ENCODE measurements at places on chromosomes 6 and 20.

GRCh38 chr20:48691523-48691922, 136.3 kb downstream of the PREX1 start:
- no peak for DNase-seq

DNA sequence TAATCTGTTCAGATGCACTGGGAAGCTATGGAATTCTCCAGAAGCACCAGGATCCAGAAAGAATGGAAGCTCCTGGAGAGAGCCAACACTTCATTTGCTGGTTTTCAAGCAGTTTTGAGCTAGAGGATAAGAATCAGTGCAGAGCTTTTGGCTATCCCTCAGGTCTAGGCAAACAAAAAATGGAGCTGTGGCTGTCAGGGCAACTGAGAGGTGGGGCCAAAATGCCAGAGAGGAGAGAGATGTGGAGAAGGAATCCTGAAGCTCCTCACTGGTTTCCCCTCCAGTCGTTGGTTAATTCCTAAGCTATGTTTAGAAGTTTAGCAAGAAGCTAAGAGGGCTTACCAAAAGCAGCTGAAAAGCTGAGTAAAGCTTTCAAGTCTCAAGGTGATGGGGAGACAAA, 294.2 kb upstream of the JARID2 start:
- DNase-seq, result no peak

DNA sequence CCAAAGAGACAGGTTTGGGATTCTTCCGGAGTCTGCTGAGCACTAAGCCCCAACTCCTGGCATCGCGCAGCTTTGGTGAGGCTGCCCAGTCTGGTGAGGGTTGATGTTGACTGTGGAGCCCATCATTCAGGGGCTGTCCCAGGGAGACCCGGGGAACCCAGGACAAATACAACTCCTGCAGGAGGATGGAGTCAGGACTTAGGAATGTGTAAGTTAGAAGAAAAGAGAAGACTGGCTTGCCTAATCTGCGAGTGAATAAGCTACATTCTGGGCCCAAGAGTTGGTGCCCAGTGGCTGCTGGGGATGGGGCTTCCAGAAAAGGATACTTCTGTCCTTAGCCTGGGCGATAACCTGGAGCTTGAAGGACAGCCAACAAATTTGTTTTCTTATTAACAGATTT, 47.9 kb downstream of the STK35 start:
- DNase-seq, result no peak

- no peak for DNase-seq
Observed at GRCh38 chr6:159853754-159854153, 37.0 kb upstream of the MAS1 start.

DNA sequence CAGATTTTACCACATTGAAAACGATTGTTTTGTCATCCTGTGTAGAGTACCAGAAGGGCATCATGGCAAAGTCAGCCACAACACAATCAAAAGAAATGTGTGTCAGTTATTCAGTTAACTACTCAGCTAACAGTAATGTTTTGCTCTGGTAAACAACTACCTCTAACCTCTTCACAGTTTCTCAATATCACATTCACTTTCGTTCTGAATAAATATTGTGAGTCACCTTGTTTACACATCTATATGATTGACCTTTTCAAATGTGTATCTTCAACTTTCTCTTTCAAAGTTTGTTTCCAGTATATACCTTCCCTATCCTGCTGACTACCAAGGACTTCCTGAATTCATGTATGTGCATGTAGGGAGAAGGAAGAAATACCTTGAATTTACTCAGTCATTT, 216.6 kb upstream of the UFL1 start:
- no peak for DNase-seq

GRCh38 chr20:18849131-18849530, 35.5 kb downstream of the SCP2D1 start:
- no peak for DNase-seq

DNA sequence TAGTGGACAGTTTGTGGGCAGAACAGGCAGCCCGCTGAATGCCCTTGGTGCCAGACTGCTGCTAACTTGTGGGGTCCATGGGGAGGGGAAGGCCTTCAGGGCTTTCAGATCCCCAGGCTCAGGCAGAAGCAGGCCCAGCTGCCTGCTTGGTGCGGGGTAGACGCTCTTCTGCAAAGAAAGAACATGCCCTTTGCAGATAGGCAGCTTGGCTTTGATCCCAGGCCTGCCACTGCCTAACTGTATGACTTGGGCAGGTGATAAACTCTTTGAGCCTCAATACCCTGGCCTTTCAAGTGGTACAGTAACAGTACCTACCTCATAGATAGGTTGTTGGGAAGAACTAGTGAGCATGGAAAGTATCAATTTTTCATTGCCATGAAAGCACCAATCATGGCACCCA, 28.4 kb downstream of the CHMP4B start:
- no peak for DNase-seq

- DNase-seq, result no peak
Observed at GRCh38 chr6:134481966-134482365, 164.1 kb upstream of the SGK1 start.

DNA sequence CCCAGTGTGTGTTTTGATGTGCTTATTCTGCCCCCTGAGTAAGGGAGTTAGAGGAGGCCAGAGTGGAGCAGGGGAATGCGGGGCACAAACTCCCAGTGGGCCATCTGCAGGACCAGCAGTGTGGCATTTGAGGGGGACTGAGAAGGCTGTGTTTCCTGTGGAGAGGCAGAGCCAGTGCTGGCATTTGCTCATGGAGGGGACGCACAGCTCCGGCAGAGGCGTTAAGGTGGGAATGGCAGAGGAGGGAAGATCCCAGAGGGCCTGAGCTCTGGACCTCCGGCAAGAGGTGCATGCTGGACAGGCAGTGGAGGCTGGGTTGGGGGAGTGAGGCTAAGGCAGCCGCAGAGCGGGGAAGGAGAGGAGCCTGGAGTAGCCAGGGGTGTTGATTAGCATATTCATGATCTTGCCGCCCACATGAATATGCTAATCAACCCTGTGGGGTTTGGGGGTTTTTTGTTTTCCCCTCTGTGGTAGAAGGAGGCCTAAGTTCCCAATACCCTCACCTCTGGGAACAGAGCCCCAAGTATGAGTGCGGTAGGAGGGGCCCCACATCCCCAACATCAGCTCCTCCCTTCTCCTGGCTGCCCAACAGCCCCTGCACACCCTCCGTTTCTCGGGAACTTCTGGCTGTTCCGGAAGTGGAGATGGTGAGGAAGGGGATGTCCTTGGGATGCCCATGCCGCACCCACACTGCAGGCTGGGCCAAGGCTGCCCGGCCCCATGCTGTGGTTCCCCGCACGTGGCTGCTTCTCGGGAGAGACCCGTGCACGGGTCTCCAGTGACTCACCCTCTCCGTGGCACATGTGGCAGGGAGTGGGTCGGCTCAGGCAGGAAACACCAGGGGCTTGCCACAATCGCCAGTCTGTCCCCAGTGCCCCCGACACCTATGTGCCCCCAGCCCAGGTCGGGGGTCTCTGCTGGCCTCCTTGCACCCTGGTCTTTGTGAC, 33.8 kb downstream of the DLGAP4 start:
- no peak for DNase-seq

GRCh38 chr6:3356056-3356823, 97.5 kb downstream of the PSMG4 start:
- DNase-seq, result peak; percentile 25

DNA sequence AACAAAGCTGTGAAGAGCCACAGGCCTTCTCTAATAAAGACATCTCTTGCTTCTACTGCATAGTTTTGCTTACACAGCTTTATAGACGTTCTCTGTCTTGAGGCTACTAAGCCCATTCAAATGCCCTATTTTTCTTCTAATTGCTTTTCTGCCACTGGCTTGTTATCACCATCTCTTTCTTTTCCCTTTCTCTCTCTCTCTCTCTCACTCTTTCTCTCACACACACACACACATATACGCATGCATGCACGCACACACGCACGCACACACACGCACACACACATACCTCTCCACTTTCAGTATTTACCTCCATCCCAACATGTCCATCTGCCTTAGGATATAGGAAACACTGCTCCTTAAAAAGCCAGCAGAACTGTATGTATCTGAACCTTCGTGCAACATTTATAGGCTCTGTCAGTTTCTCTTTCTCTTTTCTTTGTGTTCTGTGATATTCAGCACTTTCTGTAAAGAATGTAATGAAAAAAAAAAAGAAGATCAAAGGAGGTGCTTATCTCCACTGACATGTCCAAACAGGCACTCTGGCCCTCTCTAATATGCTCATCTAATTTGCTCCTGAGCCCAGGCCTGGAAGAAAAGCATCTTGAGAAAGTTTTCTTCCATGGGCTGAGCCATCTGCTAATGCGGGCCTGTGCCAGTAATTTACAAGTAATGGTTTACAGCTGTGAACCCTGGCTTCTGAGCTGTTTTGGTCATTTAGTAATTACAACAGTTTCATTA, 1046.7 kb upstream of the MAP3K7 start:
- no peak for DNase-seq

- no peak for DNase-seq
Observed at GRCh38 chr20:16744178-16744807, 3.9 kb upstream of the OTOR start.

DNA sequence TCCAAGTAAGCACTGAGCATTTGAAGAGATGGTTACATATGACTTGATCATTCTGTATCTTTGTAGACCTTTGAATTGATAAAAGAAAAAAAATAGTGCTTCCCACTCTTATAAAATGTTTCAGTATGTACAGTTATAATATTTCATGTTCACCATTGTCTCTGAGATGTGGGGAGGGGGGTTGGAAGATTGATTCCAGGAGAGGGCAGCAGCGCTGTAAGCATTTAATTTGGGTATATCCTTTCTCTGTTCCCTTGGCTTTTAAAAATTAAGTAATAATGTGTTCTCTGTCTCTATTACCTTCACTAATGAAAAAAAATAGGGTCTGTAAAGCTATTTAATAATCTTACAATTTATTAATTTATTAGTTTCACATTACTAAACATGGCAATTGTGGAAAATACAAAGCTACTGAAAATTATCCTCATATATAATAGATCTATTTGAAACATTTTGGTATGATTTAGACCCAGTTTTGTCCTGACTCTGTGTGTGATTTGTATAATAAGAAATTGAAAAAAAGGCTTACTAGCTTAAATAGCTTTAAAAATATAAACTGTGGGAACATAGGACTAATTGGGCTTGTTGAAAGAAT, 341.2 kb downstream of the CDKAL1 start:
- no peak for DNase-seq

DNA sequence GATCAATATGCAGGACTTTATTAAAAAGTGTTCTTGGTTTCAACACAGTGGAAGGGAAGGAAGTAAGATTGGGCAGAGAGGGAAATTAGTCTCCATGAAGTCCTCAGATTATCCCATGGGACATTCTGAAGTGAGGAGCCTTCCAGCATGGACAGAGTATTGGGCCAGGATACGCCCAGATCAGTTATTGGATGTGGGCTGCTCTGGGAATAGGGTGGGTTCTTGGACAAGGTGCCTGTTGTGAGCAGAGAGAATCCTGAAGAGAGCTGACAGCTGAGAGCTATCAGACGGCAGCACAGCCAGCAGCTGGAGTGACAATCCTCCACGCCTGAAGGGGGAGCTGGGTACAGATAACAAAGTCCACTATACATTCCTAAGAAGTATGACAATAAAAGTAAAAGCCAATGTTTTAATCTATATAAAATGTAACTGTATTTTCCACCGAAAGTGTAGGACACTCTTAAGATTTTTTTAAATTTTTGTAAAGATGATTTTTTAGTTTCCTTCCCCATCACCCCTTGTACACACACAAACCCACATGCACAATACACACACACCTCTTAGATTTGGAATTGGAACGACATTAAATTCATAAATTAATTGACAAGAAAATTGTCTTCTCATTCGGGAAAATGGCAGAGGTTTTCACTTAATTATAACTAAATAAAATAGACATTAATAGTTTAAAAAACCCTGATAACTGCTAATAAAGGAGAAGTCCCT, 107.8 kb downstream of the FBXO5 start:
- no peak for DNase-seq

DNA sequence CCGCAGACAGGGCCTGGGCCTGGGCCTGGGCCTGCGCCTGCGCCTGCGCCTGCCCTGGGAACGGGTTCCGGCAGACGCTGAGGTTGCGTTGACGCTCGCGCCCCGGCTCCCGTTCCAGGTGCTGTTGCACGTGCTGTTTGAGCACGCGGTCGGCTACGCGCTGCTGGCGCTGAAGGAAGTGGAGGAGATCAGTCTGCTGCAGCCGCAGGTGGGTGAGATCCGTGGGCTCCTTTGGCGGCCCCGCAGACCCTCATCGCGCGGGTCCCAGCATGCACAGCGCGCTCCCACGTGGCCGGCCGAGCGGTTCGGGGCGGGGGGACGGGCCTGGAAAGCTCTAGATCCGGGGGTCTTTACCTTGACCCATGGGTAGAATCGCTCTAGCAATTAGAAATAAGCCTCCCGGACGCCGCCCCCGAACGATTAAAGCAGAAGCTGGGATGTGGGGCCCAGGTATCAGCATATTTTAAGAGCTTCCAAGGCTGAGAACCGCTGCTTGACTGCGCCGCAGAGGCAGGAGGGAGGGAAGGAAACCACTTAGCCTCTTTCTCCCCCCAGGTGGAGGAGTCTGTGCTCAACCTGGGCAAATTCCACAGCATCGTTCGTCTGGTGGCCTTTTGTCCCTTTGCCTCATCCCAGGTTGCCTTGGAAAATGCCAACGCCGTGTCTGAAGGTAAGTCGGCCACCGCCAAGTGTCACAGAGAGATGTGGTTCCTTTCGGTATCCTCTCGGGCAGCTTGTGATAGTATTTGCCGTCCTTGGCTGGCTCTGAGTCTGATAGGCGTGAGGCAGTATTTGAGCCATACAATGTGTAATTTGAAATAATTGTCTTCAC, 508 bp downstream of the NOP56 start:
- no peak for DNase-seq

- DNase-seq, result no peak
Observed at GRCh38 chr6:71473926-71474325, 185.3 kb downstream of the OGFRL1 start.

DNA sequence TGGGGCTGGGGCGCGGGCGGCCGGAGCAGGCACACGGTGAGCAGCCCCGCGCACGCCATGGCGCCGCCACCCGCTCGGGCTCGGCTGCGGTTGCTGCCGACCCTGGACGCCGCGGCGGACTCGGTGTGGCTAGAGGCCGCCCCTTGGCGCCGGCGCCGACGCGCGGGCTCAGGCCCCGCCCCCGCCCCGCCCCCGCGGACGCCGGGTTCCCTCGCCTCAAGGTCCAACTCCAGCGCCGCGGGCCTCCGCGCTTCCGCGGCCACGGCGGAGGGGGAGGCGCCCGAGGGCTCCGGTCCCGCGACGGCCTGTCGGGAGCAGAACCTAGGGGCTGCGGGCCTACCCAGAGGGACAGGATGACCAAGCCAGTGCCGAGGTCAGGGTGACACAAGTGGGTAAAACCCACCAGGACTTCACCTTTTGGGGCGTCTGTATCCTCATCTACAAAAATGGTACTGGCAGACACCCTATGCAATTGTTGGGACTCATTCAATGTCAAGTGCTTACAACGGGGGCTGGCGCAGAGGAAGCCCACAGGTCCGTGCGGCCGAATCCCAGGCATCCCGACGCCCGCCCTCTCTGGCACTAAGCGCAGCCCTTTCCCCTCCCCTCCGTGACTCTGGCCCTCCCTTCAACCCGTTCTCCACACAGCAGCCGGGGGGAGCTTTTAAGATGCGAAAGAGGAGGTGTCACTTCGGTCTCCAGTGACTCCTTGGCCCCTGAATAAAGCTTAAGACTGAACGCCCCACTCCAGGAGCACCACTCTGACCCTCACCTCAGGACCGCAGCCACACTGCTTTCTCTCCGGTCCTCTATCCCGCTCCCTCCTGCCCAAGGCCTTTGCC, at the start of gene NECAB3:
TSS of gene NECAB3 (minus strand) at position 135 of the 842 bp plus-strand sequence. CDS start at position 59, 76 bp downstream.
- peak; percentile 51 for DNase-seq

- no peak for DNase-seq
Observed at GRCh38 chr20:50270034-50270395, 79.4 kb downstream of the CEBPB start.

- no peak for DNase-seq
Observed at GRCh38 chr6:29675561-29675960, 5.4 kb downstream of the ZFP57 start.

GRCh38 chr6:24763578-24763977, 11.2 kb upstream of the GMNN start:
- no peak for DNase-seq

Measured in effector memory CD4-positive, alpha-beta T cell (primary cell).